ENCODE measurements at places on chromosomes 3 and 15. TPM values are rescaled to one million over a fixed set of nuclear protein-coding genes. Genes with fewer than 3 reads are reported as not detected.

SCN5A gene
- 39.0 TPM for total RNA-seq

FAM81A gene
- total RNA-seq, result 0.06 TPM

C3orf70 gene
- 0.06 TPM for total RNA-seq

UACA gene
- total RNA-seq, result 48.2 TPM

OTOL1 gene
- total RNA-seq, result not detected

LCTL gene
- 0.11 TPM for total RNA-seq

ZPLD1 gene
- total RNA-seq, result 1.1 TPM

ALDH1L1 gene
- total RNA-seq, result not detected

NIPA2 gene
- total RNA-seq, result 118 TPM

CLDN11 gene
- total RNA-seq, result not detected

GREM1 gene
- 138 TPM for total RNA-seq

NME9 gene
- total RNA-seq, result not detected

IQCH gene
- total RNA-seq, result 4.8 TPM

IMPG2 gene
- 0.23 TPM for total RNA-seq

FGD5 gene
- total RNA-seq, result not detected

DNA sequence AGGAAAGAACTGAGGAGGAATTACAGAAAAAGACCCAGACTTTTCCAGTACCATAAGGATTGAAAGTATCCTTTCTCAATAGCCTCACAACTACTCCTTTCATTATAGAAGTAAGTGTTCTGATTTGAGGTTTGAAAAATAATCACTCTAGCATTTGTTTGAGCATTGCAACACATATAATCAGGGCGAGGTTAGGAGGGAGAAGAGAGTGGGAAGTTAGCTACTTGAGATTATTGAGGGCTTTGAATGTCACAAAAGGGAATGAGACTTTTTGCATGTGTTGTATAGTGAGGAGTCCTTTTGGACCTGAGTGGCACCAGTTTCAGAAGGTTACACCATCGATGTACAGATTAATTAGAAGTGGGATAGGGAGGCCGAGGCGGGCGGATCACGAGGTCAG is 65.2 kb upstream of the TNIK start:
- no peak for DNase-seq

DNA sequence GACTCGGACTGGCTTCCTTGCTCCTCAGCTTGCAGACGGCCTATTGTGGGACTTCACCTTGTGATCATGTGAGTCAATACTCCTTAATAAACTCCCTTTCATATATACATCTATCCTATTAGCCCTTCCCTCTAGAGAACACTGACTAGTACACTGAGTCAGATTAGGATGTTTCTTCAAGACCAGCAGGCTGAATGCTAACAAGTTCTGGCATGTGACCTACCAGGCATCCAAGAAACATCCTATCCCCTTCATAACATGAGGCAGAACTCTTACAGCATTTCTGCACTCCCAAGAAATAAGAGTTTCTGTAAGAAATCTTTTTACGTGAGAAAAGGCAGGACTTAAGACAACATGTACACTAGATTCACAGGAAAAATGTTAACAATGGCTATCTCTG is 9.3 kb downstream of the CFAP92 start:
- DNase-seq, result no peak

GRCh38 chr3:187025254-187025655 is 94.9 kb downstream of the ST6GAL1 start:
- no peak for DNase-seq

DNA sequence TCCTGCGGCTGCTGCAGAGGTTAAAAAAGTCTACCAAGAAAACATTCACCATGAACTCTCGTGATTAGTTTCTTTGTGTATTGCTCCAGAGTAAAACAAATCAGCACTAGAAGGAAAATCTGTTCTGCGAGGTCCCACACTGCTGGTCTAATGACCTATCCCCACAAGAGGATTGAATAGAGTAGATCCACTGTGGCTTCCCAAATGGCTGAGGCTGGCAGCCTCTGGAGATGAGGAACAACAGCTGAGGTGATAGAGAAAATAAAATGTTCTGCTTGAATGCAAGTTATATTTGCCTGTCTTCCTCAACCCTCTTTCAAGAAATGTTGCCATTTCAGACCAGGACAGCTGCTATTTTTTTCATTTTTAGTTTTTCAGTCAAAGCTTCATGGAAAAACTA is 883.3 kb downstream of the CADM2 start:
- no peak for DNase-seq

GRCh38 chr15:89111961-89112340 is 23.7 kb downstream of the ABHD2 start:
- DNase-seq, result no peak

GRCh38 chr15:65953622-65954021 is 84.3 kb downstream of the RAB11A start:
- no peak for DNase-seq

DNA sequence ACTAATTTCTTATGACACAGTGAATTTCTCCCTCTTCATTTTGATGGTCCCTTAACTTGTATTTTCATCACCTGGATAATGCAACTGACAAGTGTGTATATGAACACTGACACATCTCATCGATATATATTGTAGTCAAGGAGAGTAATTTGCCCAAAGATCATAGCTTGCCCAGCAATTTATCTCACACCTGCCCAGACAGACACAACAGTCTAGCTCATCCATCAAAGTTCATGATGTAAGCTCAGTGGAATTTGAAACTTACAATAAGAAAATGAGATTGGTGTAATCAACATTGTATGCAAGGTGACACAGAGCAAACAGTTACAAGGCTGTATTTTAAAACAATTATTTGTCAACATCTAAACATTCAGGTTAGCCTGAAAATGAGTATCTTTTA is 805.8 kb downstream of the NAALADL2 start:
- DNase-seq, result no peak

DNA sequence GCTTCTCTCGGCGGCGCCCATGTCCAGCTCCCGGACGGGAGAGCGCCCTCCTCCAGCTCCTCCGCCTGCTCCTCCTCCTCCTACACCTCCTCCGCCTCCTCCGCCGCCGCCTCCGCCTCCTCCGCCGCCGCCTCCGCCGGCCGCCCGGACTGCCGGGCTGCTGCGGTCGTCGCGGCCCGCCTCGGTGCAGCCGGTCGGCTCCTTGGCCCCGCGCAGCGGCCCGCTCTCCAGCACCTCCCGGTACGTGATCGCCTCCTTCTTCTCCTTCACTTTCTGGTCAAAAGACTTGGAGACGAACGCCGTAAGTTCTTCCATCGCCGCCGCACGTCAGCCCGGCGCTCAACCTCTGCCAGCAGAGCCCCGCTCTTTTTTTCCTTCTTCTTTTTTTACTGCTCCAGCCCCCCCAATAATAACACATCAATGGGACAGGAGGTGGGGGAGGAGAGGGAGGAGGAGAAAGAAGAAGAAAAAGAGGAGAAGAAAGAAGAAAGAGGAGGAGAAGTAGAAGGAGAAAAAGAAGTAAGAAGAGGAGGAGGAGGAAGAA is 438 bp downstream of the SHOX2 start:
- DNase-seq, result peak; percentile 59

DNA sequence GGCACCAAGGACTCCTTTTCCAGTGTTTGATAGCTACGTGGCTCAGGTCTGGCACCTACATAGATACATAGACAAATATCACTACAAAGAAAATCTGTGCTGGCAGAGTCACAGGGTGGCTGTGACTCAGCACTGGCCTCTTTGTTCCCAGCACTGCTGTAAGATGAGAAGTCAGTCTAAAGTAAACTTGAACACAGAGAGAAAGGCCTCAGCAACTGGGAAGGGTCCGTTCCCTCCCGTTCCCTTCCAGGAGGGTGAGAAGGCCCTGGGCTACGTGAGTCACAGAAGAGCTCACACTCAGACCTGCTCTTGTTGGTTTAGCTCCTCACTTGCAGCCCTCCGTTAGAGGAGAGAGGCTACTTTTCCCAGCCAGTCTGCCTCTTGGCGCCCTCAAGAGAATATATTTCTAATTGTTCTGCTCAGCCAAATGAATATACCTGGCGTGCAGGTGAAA is 23.1 kb downstream of the ANXA2 start:
- DNase-seq, result peak; percentile 99

DNA sequence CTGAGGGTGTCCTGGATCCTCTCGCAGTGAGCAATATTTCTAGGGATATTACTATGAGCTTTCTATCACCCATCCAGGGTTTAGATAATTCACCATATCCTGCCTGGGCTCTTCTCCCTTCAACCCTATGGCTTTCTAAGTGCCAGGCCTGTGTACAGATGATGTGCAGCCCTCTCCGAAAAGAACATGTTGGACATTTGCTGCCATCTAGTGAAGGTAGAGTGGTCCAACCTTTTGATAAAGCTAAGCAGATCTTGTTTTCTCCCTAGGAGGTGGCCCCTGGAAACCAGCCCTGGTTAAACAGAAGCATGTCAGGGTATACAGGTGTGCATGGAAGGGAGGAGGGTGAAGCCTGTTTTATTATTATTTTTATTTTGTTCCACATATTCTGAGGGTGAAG is 27.9 kb upstream of the SCN10A start:
- peak; percentile 54 for DNase-seq

DNA sequence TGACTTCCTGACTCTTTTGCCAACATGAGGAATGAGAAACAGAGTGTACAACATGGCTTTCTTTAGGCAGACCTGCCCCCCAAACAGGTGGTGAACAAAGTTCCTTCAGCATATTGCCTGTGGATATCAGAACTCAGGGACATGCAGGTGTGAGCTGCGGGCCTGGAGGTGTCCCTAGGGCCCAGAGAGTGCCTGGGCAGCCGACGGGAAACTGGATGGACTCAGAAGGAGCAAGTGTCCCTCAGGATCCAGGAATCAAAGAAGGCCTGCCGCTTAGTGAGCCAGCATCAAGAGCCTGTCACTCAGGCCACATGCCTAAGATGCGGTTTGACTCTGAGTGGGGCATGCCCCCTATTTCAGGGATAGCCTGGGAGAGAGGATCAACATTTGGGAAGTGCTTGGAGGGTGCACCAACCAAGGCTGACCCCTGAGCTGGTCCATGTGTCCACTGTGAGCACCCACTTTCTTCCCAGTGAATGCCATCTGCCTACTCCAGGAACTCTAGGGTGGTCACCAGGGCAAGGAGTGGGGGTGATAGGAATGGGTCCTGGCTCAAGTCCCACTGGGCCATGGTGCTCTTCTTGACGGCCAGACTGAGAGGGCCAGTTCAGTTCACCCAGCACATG is 16.1 kb upstream of the POLR2M start:
- DNase-seq, result no peak

GRCh38 chr15:38128341-38128781 is 124.3 kb upstream of the SPRED1 start:
- DNase-seq, result peak; percentile 70

DNA sequence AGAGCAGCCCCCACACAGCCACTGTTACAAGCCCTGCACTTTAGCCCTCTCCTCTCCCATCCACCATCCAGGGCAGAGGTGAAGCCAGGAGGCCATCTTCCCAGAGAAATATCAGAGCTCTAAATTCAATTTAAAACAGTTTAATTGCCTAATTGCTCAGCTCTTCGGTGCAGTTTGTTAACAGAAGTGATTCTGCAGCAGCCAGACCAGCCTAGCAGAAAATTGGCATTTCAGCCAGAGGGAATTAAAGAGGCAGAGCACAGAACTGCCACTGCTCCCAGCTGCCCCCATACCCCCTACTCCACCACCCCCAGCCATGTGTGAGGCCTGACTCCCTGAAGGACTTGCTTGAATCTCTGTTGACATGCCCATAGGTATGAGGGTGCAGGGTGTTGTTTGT is 38.5 kb downstream of the TPRA1 start:
- no peak for DNase-seq

DNA sequence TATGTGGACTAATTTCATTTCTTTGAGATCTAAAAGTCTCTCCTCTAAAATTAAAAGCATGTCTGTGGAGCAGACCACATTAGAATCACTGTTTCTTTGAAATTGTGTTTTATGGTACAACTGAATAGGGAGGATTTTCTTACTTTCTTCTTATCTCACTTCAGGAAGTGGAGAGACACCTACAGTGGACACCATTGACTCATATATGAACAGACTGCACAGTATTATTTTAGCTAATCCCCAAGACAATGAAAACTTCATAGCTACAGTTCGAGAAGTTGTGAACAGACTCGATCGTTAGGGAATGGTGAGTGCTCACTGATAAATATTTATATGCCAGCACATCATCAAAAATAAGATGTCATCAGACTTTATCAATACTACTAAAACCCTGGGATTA is 58.3 kb downstream of the HMG20A start:
- DNase-seq, result no peak

DNA sequence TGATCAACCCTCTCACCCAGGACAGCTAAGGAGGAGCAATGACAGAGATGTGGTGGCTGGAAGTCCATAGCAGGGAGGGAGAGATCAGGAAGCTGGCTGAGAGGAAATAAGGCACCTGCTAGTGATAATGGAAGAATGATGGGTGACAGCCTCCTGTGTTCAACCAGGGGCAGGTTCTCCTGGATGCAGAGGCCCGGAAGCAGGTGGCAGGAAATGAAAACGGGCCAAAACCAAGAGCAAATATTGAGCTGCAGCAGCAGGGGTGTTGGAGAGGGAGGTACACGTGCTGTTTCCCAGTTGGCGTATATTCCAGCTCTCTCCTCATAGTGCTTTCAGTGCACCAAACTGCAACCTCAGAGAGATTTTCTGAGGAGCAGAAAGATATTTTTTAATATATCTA is 213.4 kb upstream of the TBL1XR1 start:
- DNase-seq, result no peak

DNA sequence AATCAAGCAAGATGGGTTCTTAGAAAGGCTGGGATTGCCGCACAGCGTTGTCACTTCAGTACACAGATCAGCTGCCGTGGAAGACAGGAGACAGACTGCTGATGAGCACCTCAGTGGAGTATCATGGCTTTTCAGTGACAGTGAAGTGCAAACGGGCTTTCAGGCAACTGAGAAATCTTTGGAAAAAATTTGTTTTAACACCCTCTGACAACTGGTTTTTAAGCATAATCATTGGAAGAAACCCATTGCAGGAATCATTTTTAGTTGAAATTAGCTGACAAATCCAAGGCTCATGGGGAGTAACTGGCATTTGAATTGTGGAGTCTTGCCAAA is 418.8 kb downstream of the OTOL1 start:
- no peak for DNase-seq

DNA sequence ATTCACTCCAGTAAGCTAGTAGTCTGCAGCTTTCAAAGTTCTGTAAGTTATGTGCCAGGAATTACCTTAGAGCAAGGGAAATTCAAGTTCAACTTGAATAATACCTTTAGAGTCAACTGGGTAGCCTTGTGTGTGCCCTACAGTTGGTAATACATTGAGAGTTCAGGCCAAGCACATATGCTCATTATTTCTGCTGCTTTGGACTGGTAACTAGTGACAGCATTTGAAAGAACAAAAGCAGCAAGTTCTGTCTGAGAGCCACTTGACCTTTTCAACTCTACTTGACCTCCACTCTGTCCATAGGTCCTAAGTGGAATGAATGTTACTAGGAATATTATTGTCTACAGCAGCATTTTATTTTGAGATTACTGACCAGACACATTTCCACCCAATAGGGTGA is 723.5 kb downstream of the NLGN1 start:
- DNase-seq, result no peak

- no peak for DNase-seq
Measured at GRCh38 chr3:103059432-103059831, 624.6 kb downstream of the ZPLD1 start.

GRCh38 chr3:54966979-54967378 is 39.1 kb upstream of the LRTM1 start:
- DNase-seq, result no peak
